NCI-H524 treated with DMSO at 0.1 percent for 48 hours (cell line): ENCODE measurements at places on chromosomes 3 and 15.
A peak's percentile ranks its signal among the peaks of the same experiment; 100 is the strongest.

- peak; percentile 14 for DNase-seq
Observed at GRCh38 chr15:51874751-51875644, 45.5 kb downstream of the TMOD3 start.

DNA sequence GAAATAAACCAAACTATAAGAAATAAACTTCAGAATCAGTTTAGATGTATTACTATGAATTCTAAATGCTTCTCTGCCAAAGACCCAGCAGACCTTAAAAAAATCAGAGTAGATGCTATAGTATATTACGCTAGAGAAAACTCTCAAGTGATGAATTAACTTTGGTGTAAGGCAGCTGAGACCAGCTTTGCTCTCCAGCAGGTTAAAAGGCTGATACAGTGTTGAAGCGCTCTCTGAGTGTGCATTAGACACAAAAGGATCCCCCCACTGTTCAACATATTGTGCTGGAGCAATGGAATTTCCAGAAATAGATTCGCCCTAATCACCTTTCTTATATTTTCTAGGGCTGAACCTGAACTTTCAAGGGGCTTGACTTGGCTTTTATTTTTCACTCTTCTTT is 190.0 kb downstream of the EFHB start:
- DNase-seq: no peak

- no peak for DNase-seq
Observed at GRCh38 chr15:61556037-61556648, 327.0 kb upstream of the RORA start.

- DNase-seq: no peak
Observed at GRCh38 chr3:48428088-48428571, 1.8 kb downstream of the PLXNB1 start.

GRCh38 chr3:16467393-16467792 is 46.1 kb downstream of the RFTN1 start:
- DNase-seq: no peak

DNA sequence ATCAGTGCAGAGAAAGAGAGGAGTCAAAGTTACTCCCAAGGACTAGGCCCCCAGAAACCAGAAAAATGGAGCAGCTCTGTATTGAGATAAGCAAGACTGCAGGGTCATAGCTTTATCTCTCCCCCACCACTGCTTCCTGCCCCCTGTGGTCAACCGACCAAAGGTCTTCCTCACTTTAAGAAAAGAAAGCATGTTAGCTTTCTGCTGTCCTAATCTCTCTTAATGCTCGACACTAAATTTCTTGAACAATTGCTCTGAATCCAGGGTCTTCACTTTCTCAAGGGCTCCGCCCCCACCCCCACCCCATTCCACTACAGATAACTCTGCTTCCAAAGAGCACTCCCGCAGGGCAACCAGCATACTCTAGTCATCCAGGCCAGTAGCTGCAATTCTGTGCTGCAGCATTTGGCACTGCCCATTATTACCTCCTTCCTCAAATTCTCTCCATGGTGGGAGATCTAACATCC is 31.9 kb downstream of the TNIK start:
- DNase-seq: no peak

DNA sequence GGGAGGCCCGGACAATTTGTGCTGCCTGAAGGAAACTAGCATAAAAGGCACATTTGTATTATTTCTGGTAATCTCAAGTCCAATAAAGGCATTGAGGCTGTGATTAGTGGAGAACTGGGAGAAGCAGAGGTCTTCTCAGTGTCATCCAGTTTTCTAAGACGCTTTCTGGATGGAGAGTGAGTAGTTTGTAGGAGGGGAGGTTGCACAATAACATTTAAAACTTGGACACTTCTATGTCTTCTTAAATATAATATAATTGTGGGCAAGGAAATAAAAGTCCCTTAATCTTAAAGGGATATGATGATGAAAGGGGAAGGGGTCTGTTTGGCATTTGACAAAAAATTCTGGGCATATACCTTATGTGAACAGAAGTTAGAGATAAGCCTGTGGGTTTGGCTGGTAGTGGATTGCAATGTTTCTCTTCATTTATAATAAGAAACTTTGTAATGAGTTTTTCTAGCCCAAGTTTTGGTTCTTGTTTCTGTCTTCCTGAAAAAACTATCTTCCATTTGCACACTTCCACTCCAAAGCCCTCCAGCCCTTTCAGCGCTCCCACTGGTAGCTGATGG is 291.6 kb upstream of the TGFBR2 start:
- no peak for DNase-seq

DNA sequence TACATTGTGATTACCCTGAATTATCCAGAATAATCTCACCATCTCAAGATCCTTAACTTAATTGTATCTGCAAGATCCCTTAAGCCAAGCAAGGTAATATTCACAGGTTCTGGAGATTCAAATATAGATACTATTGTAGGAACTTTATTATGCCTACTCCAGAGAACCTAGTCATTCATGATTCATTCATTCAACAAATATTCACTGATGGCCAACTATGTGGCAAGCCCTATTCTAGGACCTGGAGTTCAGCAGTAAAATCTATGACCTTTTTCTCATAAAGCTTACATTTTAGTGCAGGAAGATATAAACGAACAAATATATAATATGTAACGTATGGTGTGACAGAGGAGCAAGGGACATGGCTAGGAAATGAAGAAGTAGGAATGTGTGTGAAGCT is 49.6 kb downstream of the ISL2 start:
- no peak for DNase-seq

DNA sequence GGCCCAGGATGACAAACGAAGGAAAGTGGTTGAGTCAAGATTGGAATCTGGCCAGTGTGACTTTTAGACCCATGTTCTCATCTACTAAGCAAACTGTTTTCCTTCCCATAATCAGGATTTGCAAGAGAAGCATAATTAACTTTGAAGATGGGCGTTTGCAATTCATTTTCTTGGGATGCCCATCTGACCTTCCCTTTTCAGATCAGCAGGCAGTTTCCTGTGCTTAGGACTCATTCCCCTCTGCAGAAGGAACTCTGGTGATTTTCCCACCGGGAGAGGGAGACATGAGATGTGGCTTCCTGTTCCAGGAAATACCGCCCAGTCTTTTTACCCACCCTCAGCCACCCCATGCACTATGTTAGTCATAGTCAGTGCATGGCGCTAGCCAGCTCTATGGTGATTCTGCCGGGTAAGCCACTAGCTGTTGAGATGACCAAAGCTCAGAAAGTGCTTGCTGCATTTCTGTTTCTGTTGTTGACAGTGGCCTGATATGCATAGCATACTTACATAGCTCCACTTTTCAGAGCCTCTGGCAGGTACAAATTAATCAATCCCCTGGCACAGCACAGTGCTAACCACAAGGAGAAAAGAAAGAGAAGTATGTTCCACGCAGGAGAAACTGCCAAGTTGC is 129.4 kb downstream of the VGLL4 start:
- no peak for DNase-seq

GRCh38 chr15:78641102-78641748 is at the start of gene CHRNB4:
TSS of gene CHRNB4 (minus strand) at chr15:78641210. CDS start at chr15:78641133, 77 bp downstream.
- no peak for DNase-seq

DNA sequence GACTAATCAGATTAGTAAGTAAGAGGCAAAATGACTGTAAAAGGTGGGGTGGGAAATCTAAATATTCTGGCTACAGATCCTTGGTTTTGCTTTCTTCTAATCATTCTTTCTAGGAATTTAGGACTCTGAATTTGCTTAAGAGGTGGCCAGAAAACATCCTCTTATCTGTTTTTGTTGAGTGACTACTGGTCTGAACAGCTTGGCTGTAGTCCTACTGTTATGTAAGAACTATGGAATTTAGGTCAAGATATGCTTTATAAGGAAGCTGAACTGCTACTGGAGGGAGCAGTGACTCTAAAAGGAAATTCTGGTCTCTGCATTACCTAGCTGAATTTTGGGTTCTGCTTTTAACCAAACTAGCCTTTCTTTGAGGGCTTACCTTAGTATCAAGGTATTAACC is 33.5 kb upstream of the CSPG5 start:
- DNase-seq: no peak

DNA sequence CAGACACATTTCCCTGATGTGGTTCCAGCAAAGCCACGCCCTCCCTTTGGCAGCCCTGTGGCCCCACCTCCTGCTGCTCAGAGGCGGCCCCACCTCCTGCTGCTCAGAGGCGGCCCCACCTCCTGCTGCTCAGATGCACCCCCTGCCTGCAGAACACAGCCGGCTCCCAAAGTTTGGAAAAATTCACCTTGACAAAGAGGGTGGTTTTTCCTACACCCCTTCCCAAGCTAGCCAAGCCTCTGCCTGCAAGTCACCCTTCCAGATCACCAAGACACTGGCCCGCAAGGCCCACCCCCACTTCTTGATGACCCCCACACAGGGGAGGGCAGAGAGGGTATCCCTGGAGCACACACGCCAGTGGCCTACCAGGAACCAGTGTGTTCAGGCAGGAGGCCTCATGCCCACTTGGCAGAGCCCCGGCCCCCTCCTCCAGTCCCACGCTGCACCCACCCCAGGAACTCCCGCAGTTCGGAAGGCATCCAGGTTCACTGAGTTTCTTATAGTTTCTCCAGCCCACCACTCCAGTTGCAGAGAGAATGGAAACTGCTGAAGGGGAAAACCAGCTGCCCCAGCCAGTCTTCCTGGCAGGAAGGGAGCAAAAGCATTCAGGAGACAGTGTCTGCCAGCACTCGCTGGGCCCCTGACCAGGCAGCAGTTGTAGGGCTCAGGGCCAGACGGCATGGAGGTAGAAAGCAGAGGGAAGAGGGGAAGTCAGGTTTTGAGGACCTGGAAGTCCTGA is 2.3 kb upstream of the HAPLN3 start:
- peak; percentile 24 for DNase-seq

- peak; percentile 56 for DNase-seq
Observed at GRCh38 chr3:142794508-142794907, 70.7 kb downstream of the TRPC1 start.

- no peak for DNase-seq
Observed at GRCh38 chr15:49135342-49135857, 20.0 kb downstream of the COPS2 start.

GRCh38 chr3:106811376-106811775 is 565.9 kb upstream of the CCDC54 start:
- no peak for DNase-seq

DNA sequence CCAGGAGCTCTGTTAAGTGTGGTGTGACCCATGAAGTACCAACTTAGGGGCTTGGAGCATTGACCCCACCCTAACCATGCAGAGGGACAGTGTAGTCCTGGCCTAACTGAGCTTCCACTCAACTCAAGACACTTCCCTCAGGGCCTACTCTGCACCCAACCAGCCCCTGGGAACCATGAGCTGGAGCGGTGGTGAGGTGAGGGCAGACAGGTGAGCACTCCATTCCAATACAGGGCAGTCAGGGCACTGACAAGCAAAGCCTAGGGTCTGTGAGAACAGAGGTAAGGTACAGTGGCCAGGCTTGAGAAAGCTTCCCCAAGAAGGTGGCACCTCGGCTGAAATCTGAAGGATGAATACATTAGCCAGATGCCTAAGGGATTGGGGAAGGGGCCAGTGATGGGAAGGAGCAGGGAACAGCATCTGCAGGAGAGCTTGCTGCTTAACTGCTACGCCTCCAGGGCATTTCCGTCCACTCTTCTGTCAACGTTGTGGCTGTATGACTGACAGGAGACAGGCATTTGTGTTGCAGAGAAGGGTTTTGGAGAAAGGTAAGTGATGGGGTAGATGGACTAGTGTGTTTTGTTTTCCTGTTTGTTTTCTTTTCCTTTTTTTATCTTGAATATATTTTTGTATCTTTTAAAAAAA is 243.5 kb upstream of the TRIM42 start:
- DNase-seq: no peak

- no peak for DNase-seq
Observed at GRCh38 chr3:146090521-146090920, 70.5 kb downstream of the PLOD2 start.

GRCh38 chr15:101448336-101448735 is 41.2 kb downstream of the PCSK6 start:
- DNase-seq: no peak

DNA sequence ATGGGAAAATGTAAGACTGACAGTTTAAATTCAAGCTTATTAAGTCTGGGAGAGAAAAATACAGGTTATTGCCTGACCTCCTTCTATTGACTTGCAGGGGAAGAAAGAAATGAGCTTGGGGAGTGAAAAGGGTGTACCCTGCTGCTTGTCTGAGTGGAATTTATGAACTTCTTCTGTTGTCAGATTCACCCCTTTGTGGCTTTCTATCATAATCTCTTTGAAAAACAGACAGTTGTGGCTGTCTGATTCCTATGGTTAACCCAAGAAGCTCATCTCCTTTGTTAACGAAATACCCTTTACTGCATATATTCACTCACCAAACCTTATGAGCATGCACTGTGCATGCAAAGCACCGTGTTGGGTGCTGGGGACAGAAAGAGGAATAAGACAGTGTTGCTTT is 22.5 kb downstream of the GPD1L start:
- DNase-seq: no peak
